Stimulated activated CD4-positive, alpha-beta T cell treated with anti-CD3 and anti-CD28 coated beads, Interleukin-2, amount 100 ng/mL, for 48 hours (primary cell): ENCODE measurements at places on chromosomes 11 and 22.
A peak's percentile ranks its signal among the peaks of the same experiment; 100 is the strongest.

GRCh38 chr11:15476371-15476917 is 361.7 kb downstream of the INSC start:
- no peak for DNase-seq

DNA sequence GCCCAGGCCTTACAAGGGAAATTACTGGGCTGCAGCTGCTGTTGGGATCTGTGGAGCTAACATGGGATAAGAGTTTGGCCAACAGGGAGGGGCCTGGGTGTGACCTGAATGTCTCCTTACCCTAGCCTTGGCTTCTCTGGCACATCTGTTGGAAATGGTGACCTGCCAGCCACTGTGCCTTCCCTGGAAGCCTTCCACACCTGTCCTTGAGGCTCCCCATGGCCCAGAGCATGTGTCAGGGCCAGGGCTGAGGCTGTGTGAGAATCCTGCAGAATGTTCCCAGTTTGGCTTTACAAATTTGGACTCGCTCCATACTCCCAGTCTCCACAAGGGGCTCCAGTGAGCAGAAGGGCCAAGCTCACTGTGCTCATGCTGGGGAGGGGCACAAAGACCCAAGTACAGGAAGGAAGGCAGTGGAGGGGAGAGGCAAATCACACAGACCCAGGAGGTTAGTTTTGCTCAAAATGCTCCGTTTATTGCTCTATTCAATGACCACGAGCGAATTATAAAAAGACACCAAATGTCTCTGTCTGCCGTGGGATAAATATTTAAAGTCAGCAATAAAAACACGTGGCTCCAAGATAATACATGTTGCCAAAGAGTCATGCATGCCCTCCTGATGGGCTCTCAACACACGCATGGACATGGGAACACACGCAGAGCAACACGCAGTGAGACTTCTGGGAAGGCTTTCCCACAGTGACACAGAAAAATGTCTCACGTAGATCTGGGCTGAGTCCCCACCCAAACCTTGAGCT is 1.7 kb upstream of the IGSF22 start:
- DNase-seq: peak; percentile 37

DNA sequence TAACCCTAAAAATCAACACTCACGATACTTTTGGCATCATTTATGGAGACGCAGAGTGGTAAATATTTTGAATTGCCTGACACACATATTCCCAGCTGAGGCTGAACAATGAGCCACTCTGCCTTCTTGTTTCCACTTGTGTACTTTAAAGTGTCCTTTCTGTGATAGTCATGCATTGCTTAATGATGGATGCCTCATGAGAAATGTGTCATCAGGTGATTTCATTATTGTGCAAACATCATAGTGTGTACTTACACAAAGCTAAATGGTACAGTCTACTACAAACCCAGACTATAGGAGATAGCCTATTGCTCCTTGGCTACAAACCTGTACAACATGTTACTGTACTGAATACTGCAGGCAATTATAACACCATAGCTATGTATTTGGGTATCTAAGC is 44.2 kb downstream of the MRE11 start:
- DNase-seq: no peak

DNA sequence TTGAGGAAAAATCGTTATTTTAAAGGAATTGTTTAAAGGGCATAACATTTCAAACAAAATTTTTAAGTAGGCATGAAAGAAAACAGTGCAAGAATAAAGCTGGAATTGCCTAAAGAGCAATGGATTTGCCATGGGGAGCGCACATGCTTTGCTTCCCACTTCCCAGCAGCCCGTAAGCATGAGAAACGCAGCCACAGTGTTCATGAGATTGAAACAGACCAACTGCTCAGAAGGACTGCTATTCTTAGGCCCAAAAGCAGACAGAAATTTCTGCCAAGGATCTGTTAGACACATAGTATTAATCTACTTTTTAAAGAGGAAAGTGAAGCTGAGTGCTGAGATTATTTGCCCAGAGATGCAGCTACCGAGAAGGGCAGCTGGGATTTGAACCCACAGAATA is 34.2 kb upstream of the TSKU start:
- no peak for DNase-seq

DNA sequence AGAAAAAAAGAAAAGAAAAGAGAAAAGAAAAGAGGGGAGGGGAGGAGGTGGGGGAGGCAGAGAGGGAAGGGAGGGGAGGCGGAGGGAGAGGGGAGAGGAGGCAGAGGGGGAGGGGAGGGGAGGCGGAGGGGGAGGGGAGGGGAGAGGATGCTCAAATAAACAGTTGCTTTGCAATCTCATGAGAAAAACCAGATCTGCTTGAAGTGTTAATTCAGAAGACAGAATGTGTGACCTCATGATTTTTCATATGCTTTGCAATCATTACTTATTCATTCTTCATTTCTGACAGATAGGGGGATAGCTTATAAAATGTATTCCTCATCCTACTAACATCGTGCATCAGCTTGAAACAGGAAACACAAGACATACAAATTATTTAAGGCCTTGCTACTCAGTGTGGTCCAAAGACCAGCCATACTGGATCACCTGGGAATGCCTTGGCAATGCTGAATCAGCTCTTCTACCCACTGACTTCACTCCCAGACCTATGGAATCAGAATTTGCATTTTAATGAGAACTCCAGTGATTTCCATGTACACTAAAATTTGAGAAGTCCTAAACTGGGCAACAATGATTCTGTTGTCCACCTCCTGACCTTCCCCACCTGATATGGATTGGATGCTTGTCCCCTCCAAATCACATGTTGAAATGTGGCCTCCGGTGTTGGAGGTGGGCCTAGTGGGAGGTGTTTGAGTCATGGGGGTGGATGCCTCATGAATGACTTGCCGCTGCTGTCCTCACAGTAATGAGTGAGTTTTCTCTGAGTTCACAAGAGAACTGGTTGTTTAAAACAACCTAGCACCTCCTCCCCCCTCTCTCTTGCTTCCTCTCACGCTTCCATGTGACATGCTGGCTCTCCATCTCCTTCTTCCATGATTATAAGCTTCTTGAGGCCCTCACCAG is 69.2 kb downstream of the CCDC34 start:
- DNase-seq: no peak
